AG04449 (cell line): ENCODE measurements at places on chromosomes 5 and 9.

DNA sequence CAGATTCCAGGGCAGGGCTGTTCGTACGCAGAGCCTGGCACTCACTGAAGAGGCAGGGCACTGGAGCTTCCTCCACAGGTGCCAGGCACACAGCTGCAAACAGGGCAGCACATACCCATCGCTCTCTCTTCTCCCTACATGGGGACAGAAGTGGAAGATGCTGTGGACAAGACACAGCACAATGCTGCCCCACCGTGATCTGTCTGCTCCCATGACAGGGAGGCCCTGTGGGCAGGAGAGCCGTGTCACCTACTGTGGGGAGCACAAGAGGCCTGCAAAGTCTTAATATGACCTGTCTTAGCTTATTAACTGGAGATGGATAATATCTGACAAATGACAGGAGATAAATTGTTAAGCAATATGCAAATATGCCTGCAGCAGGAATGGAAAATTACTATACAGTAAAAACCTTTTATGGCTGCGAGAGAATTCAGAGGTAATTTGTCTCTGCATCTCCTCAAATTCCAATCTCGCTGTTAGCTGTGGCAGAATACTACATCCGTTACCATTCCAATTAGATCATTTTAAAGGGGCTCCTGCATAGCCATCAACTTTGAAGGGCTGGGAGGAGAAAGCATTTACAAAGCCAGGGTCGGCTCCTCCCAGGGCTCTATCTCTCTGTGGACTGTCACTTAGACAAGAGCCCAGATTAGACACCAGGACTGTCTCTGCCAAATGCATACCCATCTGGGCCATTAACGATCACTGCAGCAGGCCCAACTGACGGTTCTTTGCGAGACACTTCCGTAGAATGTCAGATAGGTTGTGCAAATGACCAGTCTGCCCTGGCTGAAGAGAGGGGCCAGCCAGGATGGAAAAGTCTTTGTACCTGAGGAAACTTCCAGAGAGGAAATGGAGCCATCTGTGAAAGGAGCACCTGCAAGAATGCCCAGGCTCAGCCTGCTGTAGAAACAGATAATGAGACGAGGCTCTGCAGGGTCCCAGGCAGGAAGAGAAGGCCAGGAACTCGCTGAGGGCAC lies 90.7 kb upstream of the FSTL4 start:
- no peak for DNase-seq

DNA sequence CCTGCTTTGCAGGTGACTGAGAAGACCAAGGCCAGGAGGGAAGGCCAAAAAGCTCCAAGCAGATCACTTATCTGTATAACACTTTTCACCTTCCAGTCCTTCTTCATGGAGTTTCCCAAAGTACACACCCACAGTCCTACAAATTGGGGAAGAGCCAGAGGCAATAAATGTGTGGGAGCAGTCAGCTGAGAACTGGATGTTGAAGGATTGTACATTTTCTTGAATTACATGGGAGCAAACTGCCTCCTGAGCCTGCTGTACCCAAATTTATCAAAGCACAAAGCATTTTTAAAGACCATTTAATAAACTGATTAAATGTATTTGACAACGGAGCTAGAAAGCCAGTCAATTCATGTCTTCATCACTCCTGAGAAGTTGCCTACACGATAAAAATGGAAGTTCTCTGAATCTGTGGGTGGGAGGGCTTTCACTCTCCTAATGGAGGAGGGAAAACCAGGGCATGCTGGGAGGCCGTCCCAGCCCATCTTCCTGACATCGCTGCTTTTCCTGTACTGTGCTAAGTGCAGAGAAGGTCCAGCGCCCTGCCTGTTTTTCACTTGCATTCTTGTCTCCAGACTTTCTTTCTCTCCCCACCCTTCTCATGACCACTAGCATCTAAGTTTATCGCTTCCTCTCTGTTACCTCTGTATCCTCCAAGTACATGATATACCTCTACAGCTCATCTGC lies 79.0 kb downstream of the KCNIP1 start:
- no peak for DNase-seq

DNA sequence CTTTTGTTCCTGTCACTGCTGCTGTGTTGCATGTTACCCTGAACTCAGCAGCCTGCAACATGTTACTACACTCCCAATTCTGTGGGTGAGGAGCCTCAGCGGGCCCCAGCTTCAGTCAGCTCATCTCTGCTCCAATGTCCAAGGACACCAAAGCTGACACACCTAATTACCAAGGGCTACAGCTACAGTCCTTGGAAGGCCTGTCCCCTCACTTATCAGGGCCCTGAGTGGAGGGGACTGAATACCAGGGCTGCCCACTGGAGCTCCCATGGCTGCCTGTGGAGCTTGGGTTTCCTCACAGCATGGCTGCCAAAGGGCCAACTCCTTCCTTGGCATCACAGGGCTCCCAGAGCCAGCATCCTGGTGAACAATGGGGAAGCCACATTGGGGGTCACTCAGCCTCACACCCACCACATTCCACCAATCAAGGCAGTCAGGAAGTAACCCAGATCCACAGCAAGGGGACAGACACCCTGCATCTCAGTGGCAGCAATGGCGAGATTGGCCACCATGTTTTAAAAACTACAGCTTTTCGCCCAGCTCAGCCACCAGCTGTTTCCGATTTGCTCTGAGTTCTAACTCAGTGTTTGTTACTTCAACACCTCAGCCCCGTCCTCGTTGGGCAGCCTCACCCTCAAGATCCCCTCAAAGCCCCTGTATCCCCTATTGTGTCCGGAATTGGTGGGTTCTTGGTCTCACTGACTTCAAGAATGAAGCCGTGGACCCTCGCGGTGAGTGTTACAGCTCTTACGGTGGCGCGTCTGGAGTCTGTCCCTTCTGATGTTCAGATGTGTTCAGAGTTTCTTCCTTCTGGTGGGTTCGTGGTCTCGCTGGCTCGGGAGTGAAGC lies 18.9 kb downstream of the SEMA4D start:
- DNase-seq: no peak

DNA sequence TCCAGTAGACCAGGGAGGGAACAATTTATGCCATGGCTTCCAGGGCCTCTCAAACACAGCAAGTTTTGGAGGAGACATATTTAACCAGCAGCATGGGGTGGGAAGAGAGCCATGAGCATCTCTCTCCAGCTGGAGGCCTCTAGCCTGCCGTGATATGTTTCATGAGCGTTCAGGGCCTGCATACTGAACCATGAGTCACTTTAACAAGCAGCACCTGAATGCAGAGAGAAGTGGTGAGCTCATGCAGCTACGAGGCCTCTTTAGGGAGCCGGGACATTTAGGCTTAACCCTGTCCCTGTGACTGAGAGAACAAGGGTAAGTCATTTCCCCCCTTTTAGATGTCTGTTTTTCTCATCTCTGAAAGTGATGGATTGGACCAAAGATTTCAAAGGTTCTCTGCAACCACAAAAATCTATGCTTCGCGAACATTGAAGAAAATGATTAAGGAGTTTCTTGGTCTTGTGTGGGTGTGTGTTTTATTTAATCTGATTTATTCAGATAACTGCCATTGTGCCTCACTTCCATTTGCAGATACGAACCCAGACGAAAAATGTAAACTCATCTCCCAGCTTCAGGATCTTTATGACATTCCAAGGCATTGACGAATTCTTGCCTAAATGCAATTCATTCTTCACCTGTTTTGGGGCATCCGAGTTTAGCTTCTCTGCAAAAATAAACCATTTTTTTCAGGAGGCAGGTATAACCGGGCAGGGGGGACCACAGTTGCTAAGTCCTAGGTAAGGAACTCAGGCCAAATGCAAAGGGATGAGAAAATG lies 157.0 kb downstream of the GABBR2 start:
- DNase-seq: peak; percentile 50

DNA sequence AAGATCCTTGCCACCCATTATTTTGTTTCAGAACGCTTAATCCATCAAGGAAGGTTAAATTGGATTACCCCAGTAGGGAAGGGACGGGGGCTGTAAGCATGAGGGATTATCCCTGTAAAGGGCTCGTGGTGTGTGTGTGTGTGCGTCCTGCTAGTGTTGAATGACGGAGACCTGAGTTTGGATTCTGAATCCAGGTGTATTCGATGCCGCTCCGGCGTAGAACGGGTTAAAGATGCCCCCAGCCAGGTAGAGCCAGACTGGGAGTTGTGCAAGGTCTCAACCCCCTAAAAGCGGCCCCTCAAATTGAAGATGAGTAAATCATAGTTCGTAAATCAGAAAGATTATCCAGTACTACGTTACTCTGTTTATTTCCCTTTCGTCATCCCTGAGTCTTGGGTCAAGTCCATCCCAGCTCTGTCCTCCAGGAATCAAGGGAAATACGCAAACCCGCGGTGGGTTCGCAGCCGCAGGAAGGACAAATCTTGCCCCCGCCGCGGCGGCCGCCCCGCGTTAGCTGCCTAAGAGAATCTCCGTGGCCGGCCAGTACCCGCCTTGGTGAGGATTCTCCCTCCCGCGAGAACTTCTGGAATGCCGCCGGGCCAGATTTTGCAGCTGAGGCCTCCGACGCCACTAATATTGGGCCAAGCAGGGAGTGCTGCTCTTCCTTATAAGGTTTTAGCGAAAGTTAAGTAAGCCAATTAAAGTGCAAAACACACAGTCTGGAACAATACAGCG lies 586 bp upstream of the MTAP start:
- no peak for DNase-seq

DNA sequence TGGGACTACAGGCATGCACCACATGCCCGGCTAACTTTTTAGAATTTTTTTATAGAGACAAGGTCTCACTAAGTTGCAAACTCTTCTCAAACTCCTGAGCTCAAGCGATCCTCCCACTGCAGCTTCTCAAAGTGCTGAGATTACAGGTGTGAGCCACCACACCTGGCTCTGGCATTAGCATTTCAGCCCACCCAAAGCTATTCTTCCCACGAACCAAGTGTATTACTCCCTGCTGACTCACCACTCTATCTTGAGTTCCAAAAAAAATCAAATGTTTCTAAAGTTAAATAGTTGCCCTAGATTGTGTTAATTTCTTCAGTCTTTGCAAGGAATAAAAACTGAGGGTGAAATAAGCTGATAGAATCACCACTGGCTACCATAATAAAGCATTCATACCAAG lies 205.5 kb downstream of the ARRDC3 start:
- DNase-seq: no peak

GRCh38 chr5:169686137-169686536 lies 49.1 kb downstream of the DOCK2 start:
- DNase-seq: no peak

DNA sequence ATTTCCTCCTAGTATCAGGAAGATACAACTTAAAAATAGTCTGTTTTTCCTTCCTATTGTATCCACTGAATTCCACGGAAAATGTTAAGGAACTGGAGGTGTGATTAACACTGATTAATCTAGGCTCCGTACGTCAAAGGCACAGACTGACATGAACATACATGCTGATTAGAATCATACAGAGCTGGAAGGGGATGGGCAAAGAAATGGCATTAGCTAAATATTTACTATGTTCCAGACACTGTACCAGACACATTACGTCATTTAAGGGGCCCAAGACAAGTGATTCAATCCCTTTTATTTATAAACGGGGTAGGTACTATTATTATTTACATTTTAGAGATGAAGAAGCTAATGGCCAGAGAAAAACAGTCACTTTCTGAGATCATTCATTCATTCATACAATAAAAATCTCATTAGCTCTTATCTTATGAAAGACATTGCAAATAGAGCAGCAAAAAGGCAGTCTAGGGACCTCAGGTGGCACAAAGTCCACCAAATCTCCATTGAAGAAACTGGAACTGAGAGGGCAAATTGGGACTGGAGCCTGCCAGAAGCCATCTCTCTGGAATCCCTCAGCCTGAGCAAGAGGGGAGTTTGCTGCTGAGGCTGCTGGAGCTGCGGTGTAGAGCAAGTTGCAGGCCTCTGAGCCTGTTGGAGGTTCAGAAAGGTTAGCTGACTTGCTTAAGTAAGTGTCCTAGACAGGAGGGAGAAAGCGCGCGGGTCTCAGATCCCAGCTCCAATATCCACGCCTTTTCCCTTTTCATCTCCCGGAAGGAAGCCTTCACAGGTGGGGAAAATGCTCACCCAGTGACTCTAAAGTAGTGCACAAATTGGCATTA lies 1.6 kb upstream of the TGFBR1 start:
- DNase-seq: no peak

GRCh38 chr5:176965633-176966032 lies 40.9 kb downstream of the UIMC1 start:
- DNase-seq: no peak

GRCh38 chr5:10262121-10262774 lies 12.2 kb downstream of the CCT5 start:
- no peak for DNase-seq

DNA sequence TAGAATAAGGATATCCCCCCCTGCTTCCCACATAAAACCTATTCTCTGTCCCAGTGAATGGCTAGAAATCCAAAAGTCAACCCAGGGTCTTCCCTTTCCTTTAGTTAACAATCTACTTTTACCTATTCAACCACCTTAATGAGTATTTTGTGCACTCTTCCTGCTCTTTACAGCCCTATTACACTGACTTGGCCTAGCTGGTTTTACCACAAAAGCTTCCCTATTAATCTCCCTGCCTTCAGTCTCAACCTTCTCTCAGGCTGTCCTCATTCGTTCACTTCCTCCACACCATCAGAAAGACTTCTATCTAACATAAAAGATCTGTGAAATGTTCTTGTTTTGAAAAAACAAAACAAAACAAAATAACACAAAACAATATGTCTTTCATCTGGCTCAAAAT lies 16.2 kb downstream of the CTNNAL1 start:
- DNase-seq: no peak

- no peak for DNase-seq
These were observed 34.1 kb downstream of the NEK6 start for GRCh38 chr9:124291801-124292396.

DNA sequence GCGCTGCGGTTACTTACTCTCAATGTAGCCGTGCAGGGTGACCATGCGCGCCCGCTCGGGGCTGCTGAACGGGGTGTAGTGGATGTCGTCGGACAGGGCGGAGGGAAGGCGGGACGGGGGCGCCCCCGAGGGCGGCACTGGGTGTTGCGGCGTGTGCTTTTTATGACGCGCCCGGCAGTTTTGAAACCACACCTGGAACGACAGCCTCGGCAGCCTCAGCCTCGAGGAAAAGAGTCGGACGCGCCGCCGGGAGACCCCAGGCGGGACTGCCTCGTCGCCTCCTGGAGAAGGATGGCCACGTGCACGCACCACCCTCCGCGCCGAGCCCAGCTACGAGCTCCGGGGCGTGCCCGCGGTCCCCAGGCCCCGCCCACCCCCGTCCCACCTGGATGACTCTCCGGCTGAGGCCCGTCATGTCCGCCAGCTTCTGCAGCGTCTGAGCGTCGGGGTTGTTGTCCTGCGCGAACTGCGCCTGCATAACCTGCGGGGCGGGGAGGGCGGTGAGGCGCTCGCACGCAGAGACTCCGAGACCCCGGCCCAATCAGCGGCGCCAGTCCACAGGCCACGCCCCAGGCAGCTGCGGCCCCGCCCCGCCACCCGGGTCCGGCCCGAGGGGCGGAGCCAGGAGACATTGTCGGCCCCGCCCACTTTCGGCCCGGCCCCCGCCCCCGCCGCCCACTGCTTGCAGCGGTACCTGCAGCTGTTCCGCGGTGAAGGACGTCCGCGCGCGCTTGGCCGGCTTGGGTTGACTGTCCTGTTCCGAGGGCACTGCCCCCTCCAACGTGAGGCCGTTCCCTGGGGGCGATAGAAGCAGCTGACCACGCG lies 15.0 kb downstream of the LHX6 start:
- DNase-seq: no peak
